ENCODE measurements at places on chromosomes 6 and 20. TPM values are rescaled to one million over a fixed set of nuclear protein-coding genes. Genes with fewer than 3 reads are reported as not detected.

GRCh38 chr6:34115403-34115795, 30.5 kb downstream of the GRM4 start:
- peak; percentile 2 for DNase-seq

PLN gene
- not detected for total RNA-seq

GRCh38 chr20:32433311-32434021, 75.3 kb downstream of the ASXL1 start:
- no peak for DNase-seq

NDUFAF4 gene
- total RNA-seq: 23.0 TPM

- DNase-seq: no peak
These were observed 15.2 kb downstream of the TAB2 start for GRCh38 chr6:149332602-149333265.

SUMO4 gene
- total RNA-seq: 0.34 TPM

HLA-DOB gene
- not detected for total RNA-seq

- no peak for DNase-seq
These were observed 23.8 kb downstream of the MAN1A1 start for GRCh38 chr6:119325559-119326265.

DNA sequence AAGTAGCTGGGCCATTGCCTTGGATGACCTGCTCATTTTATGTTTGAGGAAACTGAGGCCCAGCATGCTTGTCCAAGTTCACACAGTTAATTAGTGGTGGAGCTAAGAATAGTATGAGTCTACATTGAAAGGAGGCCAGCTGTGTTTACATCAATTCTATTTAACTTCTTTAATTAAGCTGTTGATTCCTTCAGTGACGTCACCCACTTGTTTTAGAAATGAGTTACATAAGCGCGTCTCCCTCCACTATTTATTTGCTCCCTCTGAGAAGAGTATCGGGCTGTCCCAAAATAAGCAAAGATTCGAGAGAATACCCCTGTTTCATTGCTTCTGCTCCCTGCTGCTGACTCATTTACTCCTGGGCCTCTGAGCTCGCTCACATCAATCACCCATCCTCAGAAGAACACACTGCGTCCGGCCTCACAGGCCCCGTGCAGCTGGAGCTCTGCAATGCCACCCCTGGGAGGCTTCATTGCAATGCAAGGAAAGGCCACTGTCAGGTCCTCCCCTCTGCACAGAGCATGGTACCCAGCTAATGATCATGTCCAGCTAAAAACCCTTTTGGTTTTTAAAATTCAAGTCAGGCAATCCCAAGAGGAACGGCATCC, 74.8 kb upstream of the BMP2 start:
- no peak for DNase-seq

DNA sequence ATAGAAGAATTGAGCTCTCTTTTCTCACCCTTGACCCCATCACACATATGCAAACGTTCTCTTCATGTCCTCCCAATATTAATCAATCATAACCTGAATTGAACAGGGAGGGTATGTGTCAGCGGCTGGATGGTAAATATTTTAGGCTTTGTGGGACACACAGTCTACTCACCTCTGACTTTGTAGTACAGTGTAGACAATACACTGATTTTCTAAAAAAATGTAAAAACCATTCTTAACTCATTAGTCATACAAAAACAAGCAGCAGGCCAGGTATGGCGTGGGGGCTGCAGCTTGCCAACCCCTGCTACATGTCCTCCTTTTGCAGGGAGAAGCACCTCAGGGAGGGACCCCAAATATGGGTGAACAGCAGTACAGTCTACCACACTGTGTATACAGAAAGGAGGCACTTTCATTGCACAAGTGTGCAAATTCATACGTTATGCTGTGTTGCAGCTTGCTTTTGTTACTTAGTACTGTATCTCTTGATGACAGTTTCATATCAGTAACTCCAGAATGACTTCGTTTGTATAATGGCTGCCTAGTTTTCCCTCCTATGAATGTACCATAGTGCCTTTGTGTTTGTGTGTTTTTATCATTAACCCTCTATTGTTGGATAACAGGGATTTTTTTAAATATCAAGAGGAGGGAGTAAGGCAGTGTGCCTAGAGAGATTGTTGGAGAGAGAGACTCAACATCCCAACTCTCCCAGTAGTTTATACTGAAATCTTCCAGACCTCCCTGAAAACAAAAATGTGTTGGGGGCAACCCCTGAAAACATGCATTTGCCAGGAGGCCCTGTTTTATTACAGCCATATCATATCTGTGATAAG, 214.3 kb downstream of the ZMYND8 start:
- DNase-seq: no peak

DNA sequence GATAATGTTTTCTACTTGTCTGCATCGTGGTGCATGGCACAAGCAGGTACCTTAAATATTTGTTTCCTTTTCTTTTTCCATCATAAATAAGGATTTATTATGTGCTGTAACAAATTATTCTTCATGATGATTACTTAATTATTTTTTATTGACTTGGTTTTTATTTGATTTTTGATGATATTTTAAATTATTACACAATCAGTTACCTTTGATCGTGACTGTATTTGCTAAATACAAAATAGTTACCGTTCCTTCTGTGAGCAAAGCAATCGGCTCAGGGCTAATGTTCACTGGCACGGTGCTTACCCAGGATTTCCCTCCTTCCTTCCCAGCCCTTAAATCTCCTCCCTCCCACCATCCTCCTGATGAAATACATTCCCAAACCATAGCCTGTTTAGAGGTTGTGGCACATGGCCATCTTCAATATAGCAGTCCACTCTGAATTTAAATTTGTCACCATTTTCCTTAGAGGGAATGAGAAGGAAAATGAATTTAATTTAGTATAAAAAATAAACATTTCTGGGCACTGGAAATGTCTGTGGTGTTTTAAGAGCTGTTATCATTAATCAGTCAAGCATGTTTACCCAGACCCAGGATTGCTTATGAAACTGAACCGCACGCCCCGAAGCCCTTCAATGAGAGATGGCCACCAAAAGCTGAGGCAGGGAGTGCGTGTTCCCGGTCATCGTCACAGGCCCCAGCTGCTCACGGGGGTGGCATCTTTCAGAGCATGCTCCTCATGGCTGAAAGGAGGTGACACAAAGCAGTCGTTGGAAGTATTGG, 23.0 kb upstream of the EXOC2 start:
- no peak for DNase-seq

LRRC1 gene
- 2.8 TPM for total RNA-seq

- DNase-seq: no peak
These were observed 63.9 kb upstream of the TENT5A start for GRCh38 chr6:81816380-81816779.

GRCh38 chr20:51420111-51420510, 122.4 kb downstream of the NFATC2 start:
- peak; percentile 59 for DNase-seq

GRCh38 chr6:39829331-39829730, 37.2 kb downstream of the DAAM2 start:
- no peak for DNase-seq

All from LHCN-M2 (cell line).